Stimulated activated CD4-positive, alpha-beta T cell treated with anti-CD3 and anti-CD28 coated beads, Interleukin-1b, Interleukin-23, amount 100 ng/mL, for 1 hour (primary cell): ENCODE measurements at places on chromosomes 6 and 20.

DNA sequence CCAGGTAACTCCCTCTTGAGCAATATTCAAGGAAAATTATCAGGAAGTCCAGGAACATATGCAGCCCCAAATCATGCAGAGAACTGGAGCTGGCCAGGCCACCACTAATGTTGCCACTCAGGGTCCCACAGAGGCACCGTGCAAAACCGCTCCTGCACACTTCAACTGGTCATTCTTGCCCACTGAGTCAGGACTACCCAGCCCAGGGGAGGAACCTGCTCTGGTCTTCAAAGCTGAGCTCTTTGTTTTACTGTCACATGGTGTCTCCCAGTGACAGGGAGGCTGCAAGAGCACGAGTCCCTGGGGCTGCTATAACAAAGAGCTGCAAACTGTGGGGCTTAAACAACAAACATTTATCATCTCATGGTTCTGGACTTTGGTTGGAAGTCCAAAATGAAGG is 336.0 kb upstream of the PRDM1 start:
- no peak for DNase-seq

- DNase-seq, result no peak
These were observed 126.7 kb upstream of the TRAF3IP2 start for GRCh38 chr6:111732390-111732789.

DNA sequence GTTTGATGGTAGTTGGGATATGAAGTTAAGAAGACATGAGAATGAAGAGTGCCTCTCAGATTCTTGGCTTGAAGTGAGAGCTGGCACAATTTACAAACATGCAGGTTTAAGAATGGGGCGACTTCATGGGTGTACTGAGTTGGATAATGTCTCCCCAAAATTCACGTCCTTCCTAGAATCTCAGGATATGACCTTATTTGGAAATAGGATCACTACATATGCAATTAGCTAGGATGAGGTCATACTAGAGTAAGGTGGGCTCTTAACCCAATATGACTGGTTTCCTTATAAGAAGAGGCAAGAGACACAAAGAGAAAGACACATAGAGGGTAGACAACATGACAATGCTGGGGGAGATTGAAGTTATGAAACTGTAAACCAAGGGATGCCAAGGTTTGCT is 5.2 kb downstream of the PKIB start:
- DNase-seq, result no peak

DNA sequence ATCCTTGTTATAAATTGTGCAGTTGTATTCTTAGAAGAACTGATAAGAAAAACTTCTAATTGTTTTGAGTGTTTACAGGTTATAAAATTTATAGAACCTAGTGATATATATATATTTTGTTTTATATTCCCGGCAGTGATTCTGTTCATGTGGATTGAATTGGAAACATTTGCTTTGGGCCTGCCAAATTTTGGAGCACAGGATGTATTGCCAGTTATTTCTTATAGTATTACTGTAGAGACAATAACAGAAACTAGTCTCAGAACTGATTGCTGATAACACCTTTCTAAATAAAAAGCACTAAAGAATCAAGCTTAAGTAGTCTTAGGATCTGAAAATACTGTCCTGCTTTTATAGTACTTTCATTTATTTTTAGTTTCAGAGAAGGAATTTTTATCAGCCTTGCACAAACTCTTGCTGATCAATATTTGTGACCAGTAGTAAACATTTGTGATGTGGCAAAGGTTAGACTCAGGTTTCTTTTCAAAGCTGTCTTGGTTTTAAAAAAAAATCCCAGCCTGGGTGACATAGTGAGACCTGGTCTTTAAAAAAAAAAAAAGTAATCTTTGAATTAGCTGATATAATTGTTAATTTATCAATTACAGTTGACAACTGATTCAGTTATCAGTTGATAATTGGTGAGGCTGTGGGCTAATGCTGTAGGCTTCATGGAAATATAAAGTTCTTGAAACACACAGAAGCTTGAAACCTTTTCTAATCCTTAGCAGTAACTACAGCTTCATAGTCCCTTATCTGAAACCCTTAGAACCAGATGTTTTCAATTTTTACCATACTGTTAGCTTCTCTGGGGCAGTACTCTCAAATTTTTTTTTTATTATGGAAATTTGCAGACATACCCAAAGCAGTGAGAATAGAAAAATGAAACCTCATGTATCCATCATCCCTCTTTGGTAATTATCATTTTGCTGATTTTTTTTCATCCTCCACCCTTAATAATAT is 42.4 kb downstream of the RNGTT start:
- no peak for DNase-seq

GRCh38 chr20:43767686-43768474 is 41.1 kb upstream of the GTSF1L start:
- DNase-seq, result no peak

- no peak for DNase-seq
These were observed 117.3 kb downstream of the CRYBG1 start for GRCh38 chr6:106477790-106478189.

DNA sequence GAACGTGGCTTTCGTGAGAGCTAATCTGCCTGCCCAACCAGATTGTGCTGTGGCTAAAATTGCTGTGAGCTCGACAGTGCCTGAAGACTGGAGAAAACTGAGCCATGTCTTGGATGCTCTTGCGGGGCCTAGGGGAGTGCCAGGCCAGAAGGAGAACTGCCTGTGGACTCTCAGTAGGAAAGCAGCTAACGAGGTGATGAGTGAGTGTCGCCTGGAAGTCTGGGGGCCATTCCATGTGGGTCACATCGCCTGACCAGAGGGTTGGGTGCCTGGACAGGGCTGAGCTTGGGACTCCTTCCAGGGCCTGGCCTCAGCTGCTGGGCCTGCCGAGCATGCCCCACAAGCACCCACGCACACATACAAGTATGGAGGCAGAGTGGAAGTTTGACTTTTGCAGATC is 166.5 kb downstream of the VEGFA start:
- DNase-seq, result no peak

- DNase-seq, result no peak
These were observed 3.7 kb downstream of the GRIK2 start for GRCh38 chr6:101397199-101397598.

DNA sequence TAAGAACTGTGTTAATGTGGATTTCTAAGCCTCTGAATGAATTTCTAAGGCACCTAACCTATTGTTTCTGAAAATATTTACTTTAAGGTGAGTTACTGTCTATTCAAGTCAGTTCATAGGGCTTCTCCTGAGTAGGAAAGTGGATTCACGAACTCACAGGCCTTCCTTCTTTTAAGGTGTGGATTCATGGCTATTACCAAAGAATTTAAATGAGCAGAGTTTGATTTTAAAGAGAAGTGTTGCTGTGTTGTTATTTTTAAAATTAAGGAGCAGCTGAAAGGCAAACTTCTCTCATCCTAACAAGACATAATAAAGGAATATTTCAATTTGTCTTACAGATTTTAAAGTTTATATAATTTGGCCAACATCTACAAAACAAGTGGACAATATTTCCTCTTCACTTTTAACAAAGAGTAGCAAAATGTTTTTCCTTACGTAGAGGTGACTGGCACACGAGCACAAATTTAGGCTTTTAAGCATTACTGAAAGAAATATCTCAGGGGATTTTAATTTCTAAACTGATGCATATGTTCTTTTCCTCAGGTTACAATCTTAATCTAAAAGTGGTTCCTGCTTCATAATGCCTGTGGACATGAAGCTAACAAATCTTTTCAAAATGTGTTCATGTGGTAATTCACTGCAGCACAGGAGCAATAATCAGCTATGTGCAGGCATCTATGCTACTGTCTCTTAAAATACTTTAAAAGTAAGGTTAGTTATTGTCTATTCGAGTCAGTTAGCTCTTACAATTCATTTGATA is 602 bp upstream of the TSPYL4 start:
- no peak for DNase-seq

- no peak for DNase-seq
These were observed 83.8 kb upstream of the SASH1 start for GRCh38 chr6:148258868-148259267.

DNA sequence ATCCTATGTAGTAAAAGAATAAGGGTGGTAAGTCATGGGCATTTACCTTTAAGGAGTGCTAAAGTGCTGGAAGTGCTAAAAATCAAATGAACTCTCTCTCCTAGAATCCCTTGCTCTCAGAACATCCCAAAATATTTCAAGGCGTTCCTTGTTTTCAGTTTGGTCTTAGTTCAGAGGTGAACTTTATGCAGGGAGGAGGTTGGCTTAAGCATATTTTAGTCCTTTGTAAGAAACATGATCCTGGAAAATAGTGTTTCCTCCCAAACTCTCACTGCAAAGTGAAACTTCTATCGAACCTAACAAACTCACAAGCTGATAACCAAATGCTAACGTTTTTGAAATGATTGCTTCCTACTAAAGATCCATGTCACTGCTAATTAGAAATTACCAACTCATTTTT is 231.4 kb downstream of the FOXC1 start:
- DNase-seq, result no peak

- DNase-seq, result no peak
These were observed 110.8 kb downstream of the ERMARD start for GRCh38 chr6:169862043-169862891.

GRCh38 chr6:35354361-35355135 is 12.2 kb downstream of the PPARD start:
- no peak for DNase-seq

GRCh38 chr6:167691533-167692312 is 135.0 kb upstream of the AFDN start:
- DNase-seq, result no peak

GRCh38 chr6:109187399-109188114 is 92.2 kb downstream of the CEP57L1 start:
- peak; percentile 25 for DNase-seq

DNA sequence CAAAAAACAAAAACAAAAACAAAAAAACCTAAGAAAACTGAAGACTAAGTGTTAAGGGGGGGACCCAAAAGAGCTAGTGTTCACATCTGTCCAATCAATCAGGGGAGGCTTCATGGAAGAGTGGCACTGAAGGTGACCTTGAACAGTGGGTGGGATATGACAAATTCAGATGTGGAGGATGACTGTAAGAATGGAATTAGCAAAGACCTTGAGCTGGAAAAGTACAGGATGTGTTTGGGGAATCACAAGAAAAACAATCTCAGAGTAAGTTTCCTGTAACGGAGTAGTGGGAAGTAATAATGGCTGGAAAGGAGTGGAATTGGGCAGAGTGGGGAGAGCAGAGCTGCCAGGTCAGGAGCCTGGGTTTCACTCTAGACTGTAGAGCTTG is 2.9 kb upstream of the IER3 start:
- DNase-seq, result no peak

- DNase-seq, result no peak
These were observed 375.7 kb downstream of the TENT5A start for GRCh38 chr6:81376745-81377144.

DNA sequence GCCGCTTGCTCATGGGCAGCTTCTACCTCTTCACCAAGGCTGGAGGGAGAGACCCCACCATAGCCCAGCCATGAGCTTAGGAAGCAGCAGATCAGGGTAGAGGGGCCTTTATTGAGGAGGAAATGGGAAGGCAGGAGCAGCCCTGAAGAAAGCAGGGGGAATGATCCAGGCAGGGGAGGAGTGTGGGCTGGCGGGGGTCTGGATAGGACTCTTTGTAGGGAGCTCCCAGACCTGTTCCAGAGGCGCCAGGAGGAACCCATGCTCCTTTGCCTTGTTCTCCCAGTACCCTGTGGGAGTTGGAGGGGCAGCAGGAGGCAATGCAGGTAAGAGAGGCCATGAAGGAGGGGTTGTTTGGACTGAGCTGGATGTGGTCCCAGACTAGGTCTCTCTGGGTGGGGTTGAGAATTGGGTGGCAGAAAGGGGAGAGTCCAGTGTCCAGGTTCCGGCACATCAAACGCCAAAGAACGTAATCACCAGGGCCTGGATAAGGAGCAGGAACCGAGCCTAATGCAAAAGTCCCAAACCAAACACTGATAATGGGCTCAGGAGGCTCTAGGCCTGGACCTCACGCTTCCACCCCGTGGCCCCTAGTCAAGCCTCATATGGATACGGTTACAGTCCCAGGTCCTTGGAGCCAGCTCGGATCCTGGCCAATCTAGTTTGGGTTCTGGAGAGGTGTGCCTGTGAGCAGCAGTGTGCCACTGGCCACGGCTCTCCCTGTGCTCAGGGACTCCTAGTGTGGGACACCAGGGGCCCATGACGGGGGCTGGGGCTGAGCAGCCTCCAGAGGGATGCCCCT is 12.1 kb upstream of the PGC start:
- DNase-seq, result no peak

GRCh38 chr6:41426888-41427641 is 91.7 kb downstream of the NCR2 start:
- no peak for DNase-seq

DNA sequence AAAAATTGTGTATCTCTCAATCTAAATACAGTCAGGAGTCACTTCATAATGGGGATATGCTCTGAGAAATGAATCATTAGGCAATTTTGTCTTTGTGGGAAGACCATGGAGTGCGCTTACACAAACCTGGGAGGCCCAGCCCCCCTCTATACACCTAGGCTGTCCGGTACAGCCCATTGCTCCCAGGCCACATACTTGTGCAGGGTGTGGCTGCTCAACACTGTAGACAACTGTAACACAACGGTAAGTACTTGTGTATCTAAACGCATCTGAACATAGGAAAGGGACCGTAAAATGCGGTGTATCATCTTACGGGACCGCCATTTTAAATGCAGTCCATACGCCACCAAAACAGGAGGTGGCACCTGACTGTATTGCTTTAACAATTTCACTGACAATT is 58.0 kb upstream of the FRMD1 start:
- no peak for DNase-seq

GRCh38 chr6:64681416-64682160 is 1025.4 kb downstream of the EYS start:
- DNase-seq, result no peak

DNA sequence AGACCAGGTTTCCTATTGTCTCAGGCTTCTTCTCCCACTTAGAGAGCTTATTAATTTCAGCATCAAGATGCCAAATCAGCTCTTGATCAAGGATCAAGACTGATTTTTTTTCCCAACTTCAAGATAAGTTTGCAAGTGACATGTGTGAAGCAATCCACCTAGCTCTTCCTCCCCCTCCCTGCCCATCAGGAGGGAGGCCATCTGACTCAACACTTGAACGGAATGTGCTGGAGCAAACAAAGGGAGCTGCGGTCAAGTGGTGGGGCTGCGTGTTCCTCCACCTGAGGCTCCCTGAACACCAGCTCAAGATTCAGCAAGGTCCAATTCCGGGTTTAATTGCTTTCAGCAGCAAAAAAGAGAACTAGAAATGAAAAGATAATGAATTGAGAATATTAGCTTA is 38.7 kb downstream of the TTI1 start:
- no peak for DNase-seq

DNA sequence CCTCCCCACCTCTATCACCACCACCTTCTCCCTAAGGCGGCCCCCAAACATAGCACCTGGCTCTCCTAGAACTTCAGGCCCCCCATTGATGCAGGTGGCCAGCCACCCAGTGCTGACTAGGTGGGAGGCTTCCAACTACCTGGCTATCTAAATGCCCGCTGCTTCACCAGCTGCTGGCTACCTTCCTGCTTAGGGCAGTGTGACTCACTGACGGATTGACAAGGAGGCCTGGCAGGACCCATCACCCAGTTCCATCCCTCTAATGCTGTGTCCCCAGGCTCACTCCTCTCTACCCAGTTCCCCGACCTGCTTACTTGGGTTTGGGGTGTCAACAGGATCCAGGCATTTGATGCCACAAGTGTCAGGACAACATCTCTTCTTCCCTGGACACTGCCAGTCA is 1.1 kb downstream of the SLPI start:
- no peak for DNase-seq
